ENCODE measurements at places on chromosomes 1 and 21.

GRCh38 chr1:204931768-204932572, 61.3 kb downstream of the NFASC start:
- no peak overlapping the region for H3K4me3 ChIP-seq
- peaks cover 11% of the 10 kb centered on the region for H3K27me3 ChIP-seq
- no peaks in the 10 kb centered on the region for H3K36me3 ChIP-seq
- H3K4me1 ChIP-seq = no peaks in the 10 kb centered on the region
- H3K27ac ChIP-seq = no peak overlapping the region

DNA sequence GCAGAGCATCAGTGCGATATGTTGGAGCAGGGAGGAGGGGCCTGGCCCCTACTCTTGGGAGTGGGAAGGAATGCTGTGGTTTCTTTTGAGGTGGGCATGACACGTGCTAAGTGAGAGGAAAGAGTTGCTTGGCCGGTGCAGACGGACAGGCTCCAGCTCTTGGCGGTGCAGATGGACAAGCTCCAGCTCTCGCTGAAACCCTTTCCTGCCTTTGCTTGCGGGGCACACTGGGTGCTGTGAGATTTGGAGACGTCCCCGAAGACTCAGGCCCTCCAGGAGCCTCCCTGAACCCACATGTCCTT, 15.9 kb downstream of the PDXK start:
- no peak for DNase-seq
- no peaks in the 10 kb centered on the region for H3K27me3 ChIP-seq
- H3K36me3 ChIP-seq = peaks cover 18% of the 10 kb centered on the region
- no peak overlapping the region for H3K27ac ChIP-seq

GRCh38 chr21:45348591-45349327, 56.2 kb upstream of the COL18A1 start:
- H3K4me3 ChIP-seq = no peak overlapping the region
- H3K27ac ChIP-seq = no peak overlapping the region
- DNase-seq = no peak
- H3K4me1 ChIP-seq = no peaks in the 10 kb centered on the region
- no peaks in the 10 kb centered on the region for H3K36me3 ChIP-seq
- peaks cover 25% of the 10 kb centered on the region for H3K27me3 ChIP-seq

DNA sequence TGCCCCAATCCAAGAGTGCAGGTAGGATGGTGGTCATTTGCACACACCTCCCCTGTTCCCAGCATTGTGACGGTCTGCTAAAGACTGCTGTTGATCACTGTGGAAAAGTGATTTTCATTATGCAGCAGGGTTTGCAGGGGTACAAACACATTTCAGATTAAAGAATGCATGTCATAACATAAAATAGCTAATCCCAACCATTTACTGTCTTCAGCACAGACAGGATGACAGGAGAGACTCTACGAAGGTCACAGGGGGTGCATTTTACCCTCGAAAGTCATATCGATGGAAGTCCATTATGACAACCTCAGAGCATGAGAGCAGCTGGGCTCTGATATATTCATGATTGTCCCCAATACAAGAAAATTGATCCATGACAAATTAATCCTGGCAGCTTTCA, 302.6 kb downstream of the AJAP1 start:
- H3K36me3 ChIP-seq = no peaks in the 10 kb centered on the region
- DNase-seq = no peak
- H3K4me3 ChIP-seq = no peak overlapping the region

DNA sequence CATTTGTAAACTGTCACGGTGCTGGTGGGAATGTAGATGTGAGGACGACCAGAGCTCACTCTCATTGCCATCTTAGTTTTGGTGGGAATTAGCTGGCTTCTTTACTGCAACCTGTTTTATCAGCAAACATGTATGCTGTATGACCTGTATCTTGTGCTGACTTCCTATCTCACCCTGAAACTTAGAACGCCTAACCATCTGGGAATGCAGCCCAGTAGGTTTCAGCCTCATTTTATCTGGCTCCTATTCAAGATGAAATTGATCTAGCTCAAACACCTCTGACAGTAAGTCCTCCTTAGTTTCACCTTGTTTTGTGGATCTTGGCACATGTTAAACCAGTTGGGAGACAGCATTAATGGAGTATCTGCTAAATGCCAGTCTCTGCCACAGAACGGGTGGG, 174.6 kb downstream of the HLX start:
- H3K27me3 ChIP-seq = no peaks in the 10 kb centered on the region
- DNase-seq = no peak

- DNase-seq = no peak
- no peak overlapping the region for H3K27ac ChIP-seq
- H3K36me3 ChIP-seq = no peaks in the 10 kb centered on the region
Measured at GRCh38 chr1:116949213-116949985, 39.7 kb downstream of the PTGFRN start.

DNA sequence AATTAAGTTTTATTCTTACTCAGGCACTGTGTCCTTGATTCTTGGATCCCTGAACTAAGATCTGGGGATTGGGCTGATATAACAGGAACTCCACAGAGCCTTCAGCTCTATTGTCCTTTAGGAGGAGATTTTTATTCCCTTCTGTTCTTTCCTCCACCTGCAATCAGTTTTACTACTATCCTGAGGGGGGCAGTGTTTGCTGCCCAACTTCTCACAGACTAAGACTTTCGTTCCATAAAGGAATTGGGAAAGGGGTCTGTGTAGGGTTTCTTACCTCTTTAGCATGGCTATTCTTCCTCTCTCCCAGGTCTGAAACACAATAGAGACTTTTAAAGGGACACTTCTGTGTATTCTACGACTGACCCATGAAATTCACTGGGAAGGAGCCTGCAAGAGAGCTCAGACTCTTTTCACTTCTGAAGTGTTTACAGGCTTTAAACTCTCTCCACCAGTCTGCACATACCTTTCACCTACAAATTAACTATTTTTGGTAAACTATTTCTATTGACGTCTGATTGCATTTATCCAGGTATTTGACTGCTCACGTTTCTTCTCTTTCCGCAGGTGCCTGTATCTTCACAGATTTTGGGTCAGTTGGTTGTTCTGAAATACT, 103.3 kb upstream of the DEPDC1 start:
- no peaks in the 10 kb centered on the region for H3K4me1 ChIP-seq
- no peaks in the 10 kb centered on the region for H3K36me3 ChIP-seq
- H3K27me3 ChIP-seq = no peaks in the 10 kb centered on the region
- DNase-seq = no peak
- H3K27ac ChIP-seq = no peak overlapping the region

- H3K4me1 ChIP-seq = no peaks in the 10 kb centered on the region
- no peaks in the 10 kb centered on the region for H3K27me3 ChIP-seq
- no peak overlapping the region for H3K27ac ChIP-seq
- peaks cover 3% of the 10 kb centered on the region for H3K36me3 ChIP-seq
Measured at GRCh38 chr21:38227401-38227800, 29.4 kb upstream of the KCNJ15 start.

DNA sequence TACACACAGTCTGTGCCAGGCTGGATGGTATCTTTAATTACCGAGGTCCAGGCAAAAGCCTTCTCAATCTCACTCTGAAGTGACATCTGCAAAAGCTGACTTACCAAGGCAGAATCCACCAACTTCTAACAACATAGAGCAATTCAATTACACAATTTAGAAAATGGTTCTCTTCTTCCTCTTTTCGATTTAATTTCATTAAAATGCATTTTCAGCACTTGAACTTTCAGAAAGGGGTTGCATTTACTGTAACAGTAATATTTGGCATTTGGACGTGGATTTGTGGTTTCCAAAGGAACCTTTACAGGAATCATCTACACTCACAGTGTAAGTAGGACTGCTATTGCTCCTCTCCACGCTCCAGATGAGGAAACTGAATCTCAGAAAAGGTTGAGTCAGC, 53.3 kb downstream of the ERO1B start:
- no peaks in the 10 kb centered on the region for H3K36me3 ChIP-seq
- H3K4me1 ChIP-seq = no peaks in the 10 kb centered on the region
- H3K27me3 ChIP-seq = no peaks in the 10 kb centered on the region
- no peak overlapping the region for H3K4me3 ChIP-seq

- DNase-seq = no peak
- H3K4me3 ChIP-seq = no peak overlapping the region
- no peaks in the 10 kb centered on the region for H3K27me3 ChIP-seq
Measured at GRCh38 chr1:7407980-7408770, 362.9 kb upstream of the VAMP3 start.

DNA sequence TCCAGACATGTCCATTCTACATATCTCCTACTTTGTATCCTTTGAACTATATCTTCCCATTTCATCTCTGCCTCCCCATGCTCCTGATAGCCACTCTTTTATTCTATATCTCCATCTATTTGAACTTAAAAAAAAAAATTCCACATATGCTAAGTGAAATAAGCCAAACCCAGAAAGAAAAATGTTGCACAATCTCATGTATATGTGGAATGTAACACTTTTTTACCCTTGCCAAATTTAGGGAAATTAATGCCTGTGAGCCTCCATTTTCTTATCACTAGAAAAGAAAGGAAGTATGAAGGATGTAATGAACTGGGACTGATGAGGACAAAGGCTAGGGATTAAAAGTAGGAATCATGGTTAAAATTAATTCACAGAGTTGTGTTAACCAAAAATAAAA, 53.5 kb downstream of the RGS13 start:
- no peak overlapping the region for H3K4me3 ChIP-seq
- H3K36me3 ChIP-seq = no peaks in the 10 kb centered on the region
- DNase-seq = no peak
- peaks cover 8% of the 10 kb centered on the region for H3K27me3 ChIP-seq
- no peak overlapping the region for H3K27ac ChIP-seq
- no peaks in the 10 kb centered on the region for H3K4me1 ChIP-seq

GRCh38 chr1:117346206-117346928, 20.9 kb upstream of the MAN1A2 start:
- H3K27me3 ChIP-seq = no peaks in the 10 kb centered on the region
- H3K4me3 ChIP-seq = no peak overlapping the region
- peaks cover 7% of the 10 kb centered on the region for H3K4me1 ChIP-seq
- H3K36me3 ChIP-seq = no peaks in the 10 kb centered on the region
- no peak overlapping the region for H3K27ac ChIP-seq
